ENCODE measurements at places on chromosomes 16 and 17.

DNA sequence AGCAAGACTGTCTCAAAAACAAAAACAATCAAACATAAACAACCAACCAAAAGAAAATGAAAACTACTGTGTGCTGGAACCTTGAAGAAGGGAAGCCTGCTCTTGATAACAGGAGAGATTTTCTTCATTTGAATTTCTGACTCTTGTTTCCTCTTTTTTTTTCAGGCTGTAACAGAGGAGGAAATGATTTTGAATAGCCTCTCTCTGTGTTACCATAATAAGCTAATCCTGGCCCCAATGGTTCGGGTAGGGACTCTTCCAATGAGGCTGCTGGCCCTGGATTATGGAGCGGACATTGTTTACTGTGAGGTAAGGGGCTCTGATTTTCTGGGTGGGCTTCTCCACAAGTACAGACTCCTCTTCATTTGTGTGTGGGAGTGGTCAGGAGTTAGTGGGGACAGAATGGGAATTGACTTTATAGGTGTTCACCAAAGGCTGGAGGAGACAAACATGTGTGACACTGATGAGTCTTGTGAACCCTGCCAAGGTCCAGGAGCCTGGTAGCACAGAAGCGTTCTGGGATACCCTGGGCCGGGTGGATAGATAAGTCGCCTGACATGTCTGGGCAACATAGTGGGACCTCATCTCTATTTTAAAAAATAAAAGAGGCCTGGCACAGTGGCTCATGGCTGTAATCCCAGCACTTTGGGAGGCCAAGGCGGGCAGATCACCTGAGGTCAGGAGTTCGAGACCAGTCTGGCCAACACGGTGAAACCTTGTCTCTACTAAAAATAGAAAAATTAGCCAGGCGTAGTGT is 14.9 kb downstream of the DUS2 start:
- no peak for DNase-seq

- DNase-seq: peak; percentile 79
Observed at GRCh38 chr17:73586275-73586832, 57.9 kb downstream of the SDK2 start.

DNA sequence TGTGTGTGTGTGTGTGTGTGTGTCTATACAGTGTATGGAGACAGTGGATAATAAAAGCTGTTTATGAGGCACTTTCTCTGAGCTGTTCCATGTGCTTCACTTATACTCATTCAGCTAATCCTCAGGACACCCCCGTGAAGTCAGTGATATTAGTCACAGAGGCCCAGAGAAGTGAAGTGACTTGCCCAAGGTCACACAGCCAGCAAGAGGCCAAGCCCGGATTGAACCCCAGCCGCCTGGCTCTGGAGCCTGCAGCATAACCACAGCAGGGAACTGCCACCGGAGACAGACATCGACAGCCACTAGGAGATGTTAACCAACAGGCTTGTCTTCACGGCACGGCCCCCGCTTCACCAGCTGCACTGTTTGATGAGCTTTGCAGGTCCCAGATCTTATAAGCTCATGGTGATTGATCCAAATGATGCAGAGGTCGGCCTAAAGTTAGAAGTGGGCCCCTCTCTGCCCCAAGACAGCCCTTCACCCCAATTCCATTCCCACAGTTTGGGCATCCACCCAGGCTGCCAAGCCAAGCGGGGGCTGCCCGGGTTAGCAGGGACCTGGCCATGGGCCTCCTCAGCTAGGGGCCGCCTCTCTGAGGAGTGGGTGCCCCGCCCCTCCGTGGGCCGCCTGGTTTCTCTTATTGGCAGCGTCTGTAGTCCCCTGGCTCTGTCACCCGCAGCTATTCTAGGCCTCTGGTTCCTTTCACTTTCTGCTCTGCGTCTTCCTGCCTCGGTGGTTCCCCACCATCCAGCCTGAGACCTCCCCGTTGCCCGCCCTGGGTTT is 30.9 kb downstream of the SOCS1 start:
- no peak for DNase-seq

- DNase-seq: peak; percentile 54
Observed at GRCh38 chr16:66088681-66089080, 277.8 kb upstream of the CDH5 start.

GRCh38 chr16:76464955-76465620 is 187.9 kb downstream of the CNTNAP4 start:
- no peak for DNase-seq

DNA sequence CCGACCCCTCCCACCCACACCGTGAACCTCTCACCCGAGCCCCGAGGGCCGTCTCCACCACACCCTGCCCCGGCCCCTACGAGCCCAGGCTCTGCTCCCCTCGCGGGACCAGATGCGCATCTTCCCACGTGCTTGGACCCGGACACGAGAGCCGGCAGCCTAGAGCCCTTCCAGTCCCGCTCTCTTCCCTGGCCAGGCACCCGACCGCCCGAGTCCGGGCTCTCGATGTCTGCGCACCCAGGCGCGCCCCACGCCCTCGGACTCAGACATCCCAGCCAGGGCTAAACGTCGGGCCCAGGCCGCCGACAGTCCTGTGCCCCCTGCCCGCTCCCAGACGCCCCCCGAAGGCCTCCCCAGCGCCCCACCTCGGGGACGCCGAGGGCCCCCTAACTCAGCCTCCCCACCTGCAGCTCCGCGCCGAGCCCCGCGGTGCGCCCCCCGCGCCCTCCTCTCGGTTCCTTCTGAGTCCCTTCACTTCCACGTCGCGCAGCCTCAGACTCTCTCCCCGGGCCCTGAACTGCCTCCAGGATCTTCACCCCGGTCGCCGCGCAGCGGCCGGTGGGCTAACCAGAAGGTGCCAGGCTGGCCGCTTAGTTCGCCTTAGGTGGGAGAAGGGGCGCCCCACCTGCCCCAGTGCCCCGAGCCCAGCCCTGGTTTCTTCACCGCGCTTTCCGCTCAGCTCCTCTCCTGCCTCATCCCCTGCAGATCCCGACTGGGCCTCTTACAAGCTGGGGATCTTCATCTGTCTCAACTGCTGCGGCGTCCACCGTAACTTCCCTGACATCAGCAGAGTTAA is 688 bp downstream of the ADAP2 start:
- DNase-seq: no peak

DNA sequence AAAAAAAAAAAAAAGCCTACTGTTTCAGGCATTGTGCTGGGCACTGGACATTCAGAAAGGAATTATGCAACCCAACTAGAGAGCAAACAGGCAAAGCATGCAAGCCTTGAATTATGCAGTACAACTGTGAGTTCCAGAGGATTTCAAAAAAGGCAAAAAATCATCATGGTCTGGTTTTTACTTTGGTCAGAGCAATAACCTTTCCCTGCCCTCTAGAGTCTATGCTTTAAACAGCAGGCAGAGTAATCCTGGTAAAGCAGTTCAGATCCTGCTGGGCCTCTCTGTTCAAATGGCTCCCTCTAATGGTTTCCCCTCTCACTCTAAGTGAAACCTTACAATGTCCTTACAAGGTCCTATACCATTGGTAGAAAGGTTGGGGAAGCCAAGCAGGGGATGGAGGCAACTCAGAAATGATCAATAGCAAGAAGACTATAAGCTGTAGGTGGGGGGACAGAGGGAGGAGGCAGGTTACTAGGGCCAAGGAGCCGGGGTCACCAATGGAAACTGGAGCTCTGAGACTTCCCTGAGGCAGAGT is 4.6 kb upstream of the TAF15 start:
- peak; percentile 92 for DNase-seq

Measured in NCI-H82 (cell line).